ENCODE measurements at places on chromosomes 12 and 14.

DNA sequence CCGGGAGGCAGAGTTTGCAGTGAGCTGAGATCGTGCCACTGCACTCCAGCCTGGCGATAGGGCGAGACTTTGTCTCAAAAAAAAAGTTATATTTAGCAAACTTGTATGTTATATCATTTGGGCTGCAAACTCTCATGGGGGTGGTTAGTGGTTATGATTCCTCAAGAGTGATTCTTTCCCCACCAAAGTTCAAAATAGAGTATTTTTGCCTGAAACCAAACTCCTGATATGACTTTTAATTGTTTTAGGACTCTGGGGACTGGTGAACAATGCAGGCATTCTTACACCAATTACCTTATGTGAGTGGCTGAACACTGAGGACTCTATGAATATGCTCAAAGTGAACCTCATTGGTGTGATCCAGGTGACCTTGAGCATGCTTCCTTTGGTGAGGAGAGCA is 18.6 kb downstream of the HSD17B6 start:
- no peak for DNase-seq

DNA sequence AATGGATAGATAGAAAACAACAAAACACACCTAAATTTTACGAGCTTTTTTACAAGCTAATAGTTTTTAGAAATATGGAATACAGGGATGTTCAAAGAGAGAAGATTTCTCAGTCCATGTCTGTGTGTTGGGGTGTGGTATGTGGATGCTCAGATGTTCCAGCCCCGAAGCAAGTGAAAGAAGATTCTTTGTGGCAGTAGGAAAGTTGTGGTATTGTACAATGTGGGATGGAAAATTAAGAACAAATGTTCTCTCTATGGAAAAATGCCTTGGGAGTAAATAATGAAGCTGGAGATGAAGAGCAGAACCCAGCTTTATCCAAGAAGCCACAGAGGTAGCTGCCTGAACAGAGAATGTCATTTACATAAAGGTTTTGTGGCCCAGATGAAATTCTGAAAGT is 150.3 kb upstream of the PRKD1 start:
- no peak for DNase-seq

GRCh38 chr12:3491938-3492792 is 1.2 kb downstream of the PRMT8 start:
- peak; percentile 11 for DNase-seq

DNA sequence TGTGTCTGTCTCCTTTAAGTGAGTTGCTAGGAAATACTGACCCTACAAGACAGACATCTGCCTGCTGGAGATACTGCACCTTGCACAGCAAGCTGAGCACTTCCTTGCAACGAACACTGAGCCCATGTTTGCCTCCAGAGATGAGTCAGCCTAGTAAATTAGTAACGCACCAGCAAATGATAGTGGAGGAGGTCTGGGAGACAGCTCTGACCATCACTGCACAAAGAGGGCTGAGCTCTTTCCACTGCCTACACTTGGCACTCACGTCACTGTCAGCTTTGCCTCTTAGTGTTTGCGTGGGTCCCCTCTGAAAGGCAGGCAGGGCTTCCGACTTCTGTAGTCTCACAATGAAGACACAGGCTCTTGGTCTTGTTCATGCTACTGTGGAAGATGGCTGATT is 109.0 kb downstream of the APAF1 start:
- DNase-seq = no peak

DNA sequence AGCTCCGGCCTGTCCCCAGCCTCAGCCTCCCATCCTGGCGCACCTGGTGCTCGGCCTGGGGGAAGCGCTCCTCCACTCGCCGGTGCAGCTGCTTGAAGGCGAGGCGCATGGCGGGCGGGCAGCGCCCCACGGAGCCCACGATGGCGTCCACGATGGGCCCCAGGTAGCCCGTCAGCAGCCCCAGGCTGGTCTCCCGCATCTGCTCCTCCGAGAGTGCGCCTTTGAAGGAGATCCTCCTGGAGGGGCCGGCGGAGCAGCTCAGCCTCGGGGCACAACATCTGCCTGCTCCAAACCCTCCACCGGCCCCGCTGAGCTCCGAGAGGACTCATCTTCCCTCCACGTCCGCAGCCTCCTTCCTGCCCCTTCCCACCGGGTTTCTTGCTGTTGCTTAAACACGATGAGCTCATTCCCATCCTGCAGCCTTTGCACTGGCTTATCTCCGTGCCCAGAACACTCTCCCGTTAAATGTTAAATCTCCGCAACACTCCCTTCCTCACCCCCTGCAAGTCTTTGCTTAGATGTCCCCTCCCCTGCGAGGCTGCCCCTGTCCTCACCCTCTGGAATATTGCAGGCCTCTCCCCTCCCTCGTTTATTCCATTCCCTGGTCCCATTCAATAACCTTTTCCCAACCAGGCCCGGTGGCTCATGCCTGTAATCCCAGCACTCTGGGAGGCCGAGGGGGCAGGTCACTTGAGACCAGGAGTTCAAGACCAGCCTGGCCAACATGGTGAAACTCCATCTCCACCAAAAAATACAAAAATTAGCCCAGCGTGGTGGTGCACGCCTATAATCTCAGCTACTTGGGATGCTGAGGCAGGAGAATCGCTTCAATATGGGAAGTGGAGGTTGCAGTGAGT is 23.3 kb downstream of the RASAL1 start:
- no peak for DNase-seq

GRCh38 chr14:62251237-62251636 is 489.0 kb downstream of the SNAPC1 start:
- DNase-seq = no peak

DNA sequence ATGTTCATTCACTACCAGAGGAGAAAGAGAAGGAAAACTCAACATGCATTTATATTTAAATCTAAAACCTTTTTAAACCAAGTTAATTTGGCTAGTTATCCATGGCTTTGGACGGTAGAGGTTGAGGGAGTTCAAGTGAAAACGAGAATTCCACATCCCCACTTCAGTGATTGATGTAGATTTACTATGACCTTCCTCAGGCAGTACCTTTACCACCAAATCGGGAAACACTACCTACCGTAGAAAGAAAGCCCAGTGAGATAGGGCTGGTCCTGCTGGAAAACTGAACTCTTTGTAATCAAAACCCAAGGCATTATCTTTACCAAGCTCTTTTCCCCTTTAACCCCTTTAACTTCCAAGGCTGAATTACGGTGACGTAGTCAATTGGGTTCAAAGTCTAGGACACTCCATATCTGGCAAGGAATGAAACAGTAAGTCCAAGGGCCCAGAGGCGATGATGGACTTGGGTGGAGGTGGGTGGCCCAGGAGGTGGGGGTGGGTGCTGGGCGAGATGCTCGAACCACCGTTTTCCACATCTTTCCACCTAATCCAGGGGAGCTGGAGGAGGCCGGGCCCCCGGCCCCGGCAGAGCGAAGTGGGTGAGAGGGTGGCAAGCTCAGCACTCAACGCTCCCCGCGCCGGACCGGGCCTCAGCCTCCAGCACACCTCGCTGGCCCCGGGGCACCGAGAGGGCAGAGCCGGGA is 618 bp downstream of the SEC23A start:
- DNase-seq = no peak

- no peak for DNase-seq
These were observed 181.1 kb upstream of the HMGA2 start for GRCh38 chr12:65643171-65643570.

DNA sequence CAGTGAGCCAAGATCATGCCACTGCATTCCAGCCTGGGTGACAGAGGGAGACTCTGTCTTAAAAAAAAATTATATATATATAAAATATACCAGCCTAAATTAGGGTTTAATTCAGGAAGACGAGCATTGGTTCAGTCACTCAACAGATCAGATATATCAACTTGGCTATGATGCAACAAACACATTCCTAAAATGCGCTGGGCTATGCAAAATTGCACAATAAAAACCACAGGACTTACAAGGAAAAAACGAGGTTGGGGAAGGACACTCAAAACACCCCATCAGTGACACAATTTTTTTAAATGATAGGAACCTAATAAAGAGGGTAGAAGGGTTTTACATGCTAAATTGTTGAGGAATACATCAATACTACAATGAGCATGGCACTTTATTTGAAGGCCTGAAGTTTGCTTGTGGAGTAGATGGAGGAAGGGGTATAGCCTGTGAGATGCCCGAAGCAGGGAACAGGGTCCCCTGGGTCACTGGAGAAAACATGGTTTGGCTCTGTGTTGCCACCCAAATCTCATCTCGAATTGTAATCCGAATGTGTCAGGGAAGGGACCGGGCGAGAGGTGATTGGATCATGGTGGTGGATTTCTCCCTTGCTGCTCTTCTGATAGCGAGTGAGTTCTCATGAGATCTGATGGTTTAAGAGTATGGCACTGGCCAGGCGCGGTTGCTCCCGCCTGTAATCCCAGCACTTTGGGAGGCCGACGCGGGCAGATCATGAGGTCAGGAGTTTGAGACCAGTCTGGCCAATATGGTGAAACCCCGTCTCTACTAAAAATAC is 71.2 kb downstream of the TNFAIP2 start:
- DNase-seq = no peak

DNA sequence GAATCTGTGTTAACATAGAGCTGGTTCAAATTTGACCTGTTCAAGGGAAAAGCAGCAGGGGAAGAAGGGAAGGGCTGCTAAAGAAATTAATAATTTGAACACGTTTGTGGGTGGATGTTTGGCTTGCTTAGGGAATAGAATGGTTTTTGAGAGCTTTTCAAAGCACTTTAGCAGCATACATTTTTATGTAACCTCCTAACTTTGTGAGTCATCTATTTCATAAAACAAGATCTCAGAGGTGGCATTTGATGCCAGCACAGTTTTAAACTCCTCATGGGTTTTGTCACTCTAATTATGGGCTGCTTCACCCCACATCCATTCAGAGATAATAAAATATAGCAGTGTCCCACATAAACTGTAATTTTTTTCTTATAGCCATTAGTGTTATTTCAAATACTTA is 143.8 kb downstream of the ACSS3 start:
- no peak for DNase-seq

DNA sequence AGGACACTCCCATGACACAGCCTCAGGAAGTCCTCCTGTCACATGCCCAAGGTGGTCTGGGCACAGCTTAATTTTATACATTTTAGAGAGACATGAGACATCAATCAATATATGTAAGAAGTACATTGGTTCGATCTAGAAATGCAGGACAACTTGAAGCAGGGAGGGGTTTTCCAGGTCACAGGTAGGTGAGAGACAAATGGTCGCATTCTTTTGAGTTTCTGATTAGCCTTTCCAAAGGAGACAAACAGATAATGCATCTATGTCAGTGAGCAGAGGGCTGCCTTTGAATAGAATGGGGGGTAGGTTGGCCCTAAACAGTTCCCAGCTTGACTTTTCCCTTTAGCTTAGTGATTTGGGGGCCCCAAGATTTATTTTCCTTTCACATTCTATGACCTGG is 2.5 kb downstream of the HSPB8 start:
- no peak for DNase-seq

DNA sequence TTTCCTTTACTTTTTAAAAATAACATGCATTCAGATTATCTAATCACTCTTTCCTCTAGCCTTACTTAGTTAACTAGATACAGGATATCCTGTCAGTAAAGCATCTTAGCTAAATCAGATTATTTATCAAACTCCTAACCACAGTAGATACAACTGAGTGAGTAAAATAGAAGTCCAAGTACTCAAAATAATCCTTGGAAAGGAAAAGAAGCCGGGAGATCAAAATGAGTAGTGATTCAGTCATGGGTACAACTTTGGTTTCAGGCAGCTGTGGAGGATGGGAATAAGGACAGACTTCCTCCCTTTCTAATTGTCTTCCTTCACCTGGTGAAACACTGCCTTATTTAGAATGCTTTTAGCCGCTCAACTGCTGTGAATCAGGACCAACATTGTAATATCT is 29.4 kb downstream of the GNG2 start:
- DNase-seq = no peak

DNA sequence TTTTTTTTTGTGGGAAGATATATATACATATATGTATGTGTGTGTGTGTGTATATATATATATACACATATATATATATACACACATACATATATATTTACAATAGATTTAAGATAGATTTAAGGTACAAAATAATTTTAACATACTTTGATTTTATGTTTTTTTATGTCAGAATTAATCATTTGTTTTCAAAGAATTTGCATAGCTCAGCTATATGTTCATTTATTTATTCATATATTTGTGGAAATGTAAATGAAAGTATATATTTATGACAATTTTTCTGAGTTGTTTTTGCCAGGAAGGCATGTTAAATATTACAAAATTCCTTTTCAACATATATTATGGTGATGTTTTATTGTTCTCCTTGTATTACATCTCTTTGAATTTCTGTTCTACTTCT is 887.4 kb upstream of the NOVA1 start:
- no peak for DNase-seq

DNA sequence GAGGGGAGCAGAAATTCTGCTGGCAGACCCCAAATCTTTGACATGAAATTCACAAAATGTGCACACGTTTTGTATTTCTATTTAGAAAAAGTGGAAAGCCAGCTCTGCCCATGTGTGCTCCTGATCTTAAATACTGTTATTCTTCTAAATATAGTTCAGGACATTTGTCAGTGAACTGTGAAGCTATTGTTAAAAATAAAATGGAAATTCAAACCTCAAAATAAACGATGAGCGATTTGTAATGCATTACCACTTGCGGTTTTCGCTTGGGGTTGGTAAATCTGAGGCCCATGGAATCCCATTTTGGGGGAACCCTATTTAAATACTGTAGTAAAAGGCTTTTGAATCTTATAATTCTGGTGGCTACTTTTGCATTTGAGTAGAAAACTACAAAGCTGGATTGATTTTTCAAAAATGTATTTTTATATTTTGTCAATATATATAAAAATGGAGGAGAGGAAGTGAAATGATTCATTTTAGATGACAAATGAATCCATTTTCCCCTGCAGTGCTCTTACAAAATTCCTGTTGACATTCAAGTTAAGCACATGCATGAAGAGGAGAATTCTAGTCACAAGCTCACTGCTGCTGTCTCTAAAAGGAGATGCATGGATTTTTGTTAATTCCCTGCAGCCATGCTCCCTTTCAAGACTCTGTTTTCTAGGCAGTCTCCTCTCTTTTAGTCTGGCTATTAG is 47.1 kb downstream of the FLRT2 start:
- DNase-seq = no peak

DNA sequence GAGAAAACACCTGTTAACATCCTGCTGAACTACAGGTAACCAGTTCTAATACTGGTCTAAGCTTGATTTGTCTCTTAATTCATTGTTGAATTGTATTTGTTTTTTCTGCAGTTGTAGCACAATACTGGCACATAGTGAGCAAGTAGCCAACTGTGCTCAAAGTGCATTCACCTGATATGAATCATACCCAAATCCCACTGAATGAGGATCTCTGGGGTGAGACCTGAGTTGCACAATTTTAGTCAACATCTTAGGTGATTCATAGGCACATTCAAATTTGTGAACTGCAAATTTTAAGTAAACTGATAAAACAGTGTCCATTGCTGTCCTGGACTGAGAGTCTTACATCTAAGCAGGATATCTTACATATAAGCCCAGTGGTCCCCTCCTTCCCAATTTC is 12.8 kb downstream of the KCNC2 start:
- no peak for DNase-seq

GRCh38 chr12:79676579-79676978 is 14.2 kb downstream of the PAWR start:
- DNase-seq = no peak
